ENCODE measurements at places on chromosomes 16 and 17.

- no peak for DNase-seq
Observed at GRCh38 chr16:23865853-23866252, 30.1 kb downstream of the PRKCB start.

GRCh38 chr17:4573669-4574068 lies 10.7 kb upstream of the SMTNL2 start:
- DNase-seq, result no peak

DNA sequence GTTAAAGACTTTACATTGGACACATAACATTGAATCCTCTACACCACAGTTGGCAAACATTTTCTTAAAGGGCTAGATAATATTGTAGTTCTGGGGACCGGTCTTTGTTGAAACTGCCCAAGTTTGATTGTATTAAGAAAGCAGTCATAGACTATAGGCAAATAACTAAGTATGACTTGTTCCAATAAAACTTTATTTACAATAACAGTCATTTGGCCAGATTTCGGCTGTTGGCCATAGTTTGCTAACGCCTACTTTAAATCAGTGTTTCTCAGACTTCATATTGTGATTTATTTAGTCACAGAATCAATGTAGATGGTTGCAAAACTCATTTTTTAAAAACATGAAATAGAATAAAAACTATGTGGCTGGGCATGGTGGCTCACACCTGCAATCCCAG lies 531.8 kb downstream of the XYLT1 start:
- no peak for DNase-seq

DNA sequence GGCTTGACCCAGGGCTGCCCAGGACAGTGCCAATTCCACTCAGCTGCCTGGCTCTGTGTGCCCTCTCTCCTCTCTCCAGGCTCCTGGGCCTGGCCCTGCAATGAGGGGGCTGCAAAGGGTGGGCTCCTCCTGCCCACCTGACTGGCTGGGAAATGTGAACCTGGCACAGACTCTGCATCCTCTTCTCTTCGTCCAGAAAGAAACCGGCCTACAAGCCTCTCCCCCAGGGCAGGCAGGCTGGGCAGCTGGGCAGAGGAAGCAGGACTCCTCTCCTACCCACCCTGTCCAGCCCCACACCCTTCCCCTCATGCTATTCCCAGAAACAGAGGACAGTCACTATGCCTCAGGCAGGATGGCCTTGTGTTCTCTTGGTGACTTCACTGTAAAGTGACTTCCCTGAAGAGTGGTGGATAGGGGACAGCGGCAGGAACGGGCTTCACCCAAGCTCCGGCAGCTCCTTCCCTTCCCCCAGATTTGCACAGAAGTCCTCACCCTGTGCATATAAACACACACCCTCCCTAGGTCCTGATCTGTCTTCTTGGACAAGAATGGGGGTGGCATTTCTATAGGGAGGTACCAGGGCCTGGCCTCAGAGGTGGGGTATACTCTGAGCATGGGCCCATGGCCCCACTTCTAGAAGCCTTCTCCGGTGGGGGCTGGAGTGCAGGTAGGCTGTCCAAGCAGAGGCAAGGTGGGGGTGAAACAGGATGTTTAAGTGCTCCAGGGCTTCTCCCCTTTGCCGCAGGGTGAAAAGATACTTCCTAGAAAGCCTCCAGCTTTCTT lies 4.9 kb upstream of the STAT5A start:
- no peak for DNase-seq

DNA sequence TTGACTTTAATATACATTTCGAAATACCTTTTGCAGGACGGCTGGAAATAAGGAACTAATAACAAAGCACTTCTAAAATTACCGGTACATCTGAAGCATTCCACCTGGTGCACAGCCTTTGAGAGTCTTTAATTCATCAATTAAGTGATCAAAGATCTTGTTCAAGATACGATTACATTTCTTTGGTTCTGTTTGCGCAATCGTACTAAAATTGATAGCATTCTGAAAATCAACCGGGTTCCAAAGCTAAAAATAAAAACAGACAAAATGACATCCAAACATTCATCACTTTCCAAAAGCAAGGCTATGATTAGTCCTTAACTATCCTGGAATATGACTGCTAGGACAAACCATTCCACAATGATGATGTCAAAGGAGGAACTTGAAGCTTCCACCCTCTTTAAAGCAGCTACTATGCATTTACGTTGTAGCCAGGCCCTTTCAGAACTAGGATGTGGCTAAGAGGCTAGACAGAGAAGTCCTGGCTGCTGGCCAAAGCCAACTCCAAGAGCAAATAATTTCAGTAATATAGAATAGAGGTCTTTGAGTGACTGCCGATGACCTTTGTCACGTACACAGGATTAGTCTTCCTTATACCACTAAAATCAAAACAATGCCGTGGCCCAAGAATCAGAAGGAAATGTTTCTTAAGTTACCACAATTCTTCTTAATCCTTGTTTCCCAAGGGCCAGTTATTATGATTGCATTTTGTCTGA lies 299.8 kb upstream of the PSMD7 start:
- no peak for DNase-seq

- DNase-seq, result no peak
Observed at GRCh38 chr16:1090620-1091587, 5.1 kb downstream of the C1QTNF8 start.

GRCh38 chr17:42667088-42667951 lies 8.2 kb downstream of the TUBG2 start:
- no peak for DNase-seq

GRCh38 chr17:78202666-78203065 lies 11.4 kb upstream of the BIRC5 start:
- no peak for DNase-seq

DNA sequence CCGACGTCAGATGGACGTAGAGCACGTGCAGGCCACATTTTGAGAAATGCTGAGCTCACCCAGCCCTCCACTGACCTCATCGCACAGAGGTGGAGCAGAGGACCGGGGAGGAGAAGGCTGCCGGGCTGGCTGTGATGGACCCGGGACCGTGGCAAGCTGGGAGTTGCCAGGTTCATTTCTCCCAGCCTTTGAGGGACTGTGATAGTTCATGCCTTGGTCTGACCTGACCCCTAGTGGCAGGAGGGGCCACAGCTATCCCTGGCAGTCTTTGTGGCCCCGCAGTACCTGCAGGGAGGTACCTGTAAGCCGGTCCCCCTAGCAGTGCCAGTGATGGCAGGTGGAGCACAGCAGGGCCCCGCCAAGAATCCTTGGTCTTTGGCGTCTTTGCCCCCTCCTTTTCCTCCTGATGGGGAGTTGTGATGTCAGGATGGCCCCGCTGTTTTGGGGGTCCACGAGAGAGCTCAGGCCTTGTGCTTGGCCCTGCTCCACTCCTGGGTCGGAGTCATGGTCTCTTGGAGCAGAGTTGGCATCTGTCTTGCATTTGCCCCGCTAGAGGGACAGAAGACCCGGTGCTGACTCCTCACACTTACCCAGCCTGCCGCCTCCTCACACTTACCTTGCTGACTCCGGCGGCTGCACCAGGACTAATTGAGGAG lies 50.4 kb downstream of the OR1D5 start:
- no peak for DNase-seq

- no peak for DNase-seq
Observed at GRCh38 chr16:35713762-35714650, 2254.6 kb downstream of the TP53TG3F start.

DNA sequence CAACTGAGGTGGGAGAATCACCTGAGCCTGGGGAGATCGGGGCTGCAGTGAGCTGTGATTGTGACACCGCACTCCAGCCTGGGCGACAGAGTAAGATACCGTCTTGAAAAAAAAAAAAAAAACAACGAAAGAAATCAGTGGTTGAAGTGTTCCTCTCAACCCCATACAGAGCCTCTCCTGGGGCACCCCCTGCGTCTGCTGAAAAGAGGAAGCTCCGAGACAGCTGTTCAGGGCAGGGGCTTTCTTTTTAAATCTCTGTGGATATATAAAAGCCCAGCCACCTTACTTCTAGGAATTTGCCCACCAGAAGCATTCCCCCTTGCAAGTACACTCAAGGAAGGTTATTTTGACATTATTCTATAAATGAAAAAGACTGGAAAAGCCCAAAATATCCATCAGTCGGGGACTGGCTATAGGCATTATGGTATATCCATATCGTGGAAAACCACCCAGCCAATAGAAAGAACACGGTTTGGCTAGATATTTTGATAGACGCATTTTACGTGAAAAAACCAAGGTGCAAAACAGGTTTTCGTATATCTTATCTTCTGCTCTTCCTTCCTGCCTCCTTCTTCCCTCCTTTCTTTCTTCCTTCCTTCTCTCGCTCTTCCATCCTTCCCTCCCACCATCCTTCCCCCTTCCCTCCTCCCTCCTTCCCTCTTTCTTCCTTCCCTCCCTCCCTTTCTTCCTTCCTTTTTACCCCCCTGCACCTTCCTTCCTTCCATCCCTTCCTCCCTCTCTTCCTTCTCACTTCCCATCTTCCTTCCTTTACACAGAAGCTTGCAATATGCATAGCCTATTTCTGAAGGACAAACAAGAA lies 9.2 kb upstream of the CCL22 start:
- DNase-seq, result no peak

DNA sequence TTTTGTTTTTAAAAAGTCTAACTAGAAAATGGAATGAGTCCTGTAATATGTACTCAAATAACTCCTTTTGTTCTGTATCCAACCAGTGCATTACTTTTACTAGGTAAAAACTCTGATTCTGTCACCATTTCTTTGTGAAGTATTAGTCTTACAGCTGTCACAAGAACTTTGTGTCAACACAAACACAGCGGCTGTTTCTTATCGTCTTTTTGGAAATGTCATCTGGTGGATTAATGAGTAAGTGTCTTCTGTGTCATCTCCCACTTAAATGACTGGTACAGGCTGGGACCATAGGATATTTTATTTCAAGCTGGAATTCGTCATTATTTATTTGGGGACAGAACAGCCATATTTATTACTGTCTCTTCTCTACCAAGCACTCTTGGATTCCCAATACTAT lies 19.1 kb upstream of the ALDH3A2 start:
- no peak for DNase-seq

GRCh38 chr16:77414752-77415231 lies 20.0 kb downstream of the ADAMTS18 start:
- no peak for DNase-seq

GRCh38 chr16:86515777-86516622 lies 5.7 kb downstream of the FOXF1 start:
- no peak for DNase-seq

DNA sequence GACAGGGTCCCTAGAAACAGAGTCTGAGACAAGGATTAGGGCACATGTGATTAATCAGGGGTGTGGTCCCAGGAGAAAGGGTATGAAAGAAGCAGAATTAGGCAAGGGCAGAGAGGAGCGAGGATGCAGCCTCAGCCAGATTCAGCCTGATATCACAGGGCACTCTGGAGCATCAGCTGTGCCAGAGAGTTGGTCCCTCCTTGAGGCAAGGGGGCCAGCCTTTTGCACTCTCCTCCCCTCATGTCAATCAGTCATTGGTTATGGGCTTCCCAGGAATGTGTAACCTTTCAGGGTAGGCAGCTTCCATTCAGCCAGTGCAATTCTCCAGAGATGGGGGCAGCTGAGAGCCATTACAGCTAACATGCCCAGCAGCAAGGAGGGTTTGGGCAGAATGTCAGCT lies 152.6 kb upstream of the LHX1 start:
- no peak for DNase-seq

DNA sequence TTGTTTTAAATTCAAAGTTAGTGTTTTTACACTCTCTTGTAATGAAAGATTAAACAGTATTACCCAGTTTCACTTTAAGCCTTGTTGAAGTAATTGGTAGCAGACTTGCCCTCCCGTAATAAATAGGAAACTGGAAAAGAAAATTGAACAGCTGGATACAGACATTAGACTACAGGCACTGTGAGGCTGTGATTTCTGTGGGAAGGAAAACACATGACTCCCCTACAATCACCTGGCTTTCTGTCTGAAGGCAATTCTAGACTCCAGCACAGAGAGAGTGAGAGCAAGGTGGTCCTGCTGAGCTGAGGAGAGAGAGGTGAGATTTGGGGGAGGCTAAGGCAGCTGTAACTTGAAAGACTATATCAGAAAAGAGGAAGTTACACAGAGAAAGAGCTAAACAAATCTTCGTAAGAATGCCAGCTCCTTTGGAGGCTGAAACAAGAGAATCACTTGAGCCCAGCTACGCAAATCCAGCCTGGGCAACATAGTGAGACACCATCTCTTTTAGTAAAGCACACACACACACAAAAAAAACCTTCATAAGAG lies 57.8 kb upstream of the CDYL2 start:
- no peak for DNase-seq

DNA sequence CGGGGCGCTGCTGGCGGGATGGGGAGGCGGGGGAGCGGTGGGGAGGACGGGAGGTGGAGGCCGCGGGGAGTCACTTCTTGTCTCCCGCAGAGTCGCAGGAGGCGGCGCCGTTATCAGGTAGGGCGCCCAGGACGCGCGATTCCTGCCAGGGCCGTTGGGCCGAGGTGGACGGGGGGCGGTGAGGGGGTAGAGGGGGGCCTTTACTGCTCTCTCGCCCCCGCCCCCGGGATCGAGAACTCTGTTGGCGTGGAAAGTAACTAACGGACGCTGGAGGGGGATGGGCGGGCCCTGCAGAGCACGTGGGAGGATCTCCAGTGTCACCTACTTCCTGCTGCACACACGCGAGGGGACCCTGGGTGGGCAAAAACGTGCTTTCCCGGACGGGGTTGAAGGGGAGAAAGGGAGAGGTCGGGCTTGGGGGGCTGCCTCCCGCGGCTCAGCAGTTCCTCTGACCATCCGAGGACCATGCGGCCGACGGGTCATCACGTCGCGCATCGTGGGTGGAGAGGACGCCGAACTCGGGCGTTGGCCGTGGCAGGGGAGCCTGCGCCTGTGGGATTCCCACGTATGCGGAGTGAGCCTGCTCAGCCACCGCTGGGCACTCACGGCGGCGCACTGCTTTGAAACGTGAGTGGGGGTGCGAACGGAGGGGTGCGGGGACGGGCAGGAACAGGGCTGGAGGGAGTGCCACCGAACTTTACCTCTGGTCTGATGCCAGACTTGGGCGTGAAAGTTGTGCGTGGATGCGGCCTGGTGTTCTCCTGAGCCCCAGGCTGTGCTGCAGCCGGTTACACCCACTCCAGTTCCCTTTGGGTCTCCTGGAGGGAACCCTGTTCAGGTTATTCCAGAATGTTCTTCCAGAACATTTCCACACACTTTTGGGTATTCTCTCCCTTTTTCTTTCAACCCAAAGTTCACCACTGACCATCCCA lies 569 bp downstream of the PRSS21 start:
- no peak for DNase-seq

GRCh38 chr17:18160128-18160856 lies 23.3 kb upstream of the ALKBH5 start:
- DNase-seq, result no peak

DNA sequence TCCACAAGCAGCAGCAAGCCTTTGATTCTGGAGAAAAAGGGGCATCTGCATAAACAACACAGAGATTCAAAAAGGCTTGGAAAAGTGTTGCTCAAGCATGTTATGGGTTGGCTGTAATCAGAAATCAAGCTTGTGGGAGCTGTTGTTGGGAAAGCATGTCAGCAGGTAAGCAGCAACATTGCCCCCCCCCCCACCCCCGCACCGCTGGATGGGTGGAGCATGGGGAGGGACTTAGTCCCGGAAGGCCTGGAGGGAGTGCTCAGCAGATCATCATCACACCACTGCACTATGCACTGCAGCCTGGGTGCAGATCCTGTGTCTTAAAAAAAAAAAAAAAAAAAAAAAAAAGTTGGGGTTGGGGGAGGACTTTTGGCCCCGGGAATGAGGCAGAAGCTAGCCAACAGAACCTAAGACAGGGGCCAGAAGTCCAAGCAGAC lies 16.8 kb upstream of the AKAP1 start:
- DNase-seq, result no peak

GRCh38 chr17:78179372-78179771 lies 7.5 kb downstream of the TK1 start:
- no peak for DNase-seq

Measured in HS-5 (cell line).